CD4-positive, alpha-beta T cell treated with Interferon alpha-2 for 1 hour (primary cell): ENCODE measurements at places on chromosomes 6 and 20.

DNA sequence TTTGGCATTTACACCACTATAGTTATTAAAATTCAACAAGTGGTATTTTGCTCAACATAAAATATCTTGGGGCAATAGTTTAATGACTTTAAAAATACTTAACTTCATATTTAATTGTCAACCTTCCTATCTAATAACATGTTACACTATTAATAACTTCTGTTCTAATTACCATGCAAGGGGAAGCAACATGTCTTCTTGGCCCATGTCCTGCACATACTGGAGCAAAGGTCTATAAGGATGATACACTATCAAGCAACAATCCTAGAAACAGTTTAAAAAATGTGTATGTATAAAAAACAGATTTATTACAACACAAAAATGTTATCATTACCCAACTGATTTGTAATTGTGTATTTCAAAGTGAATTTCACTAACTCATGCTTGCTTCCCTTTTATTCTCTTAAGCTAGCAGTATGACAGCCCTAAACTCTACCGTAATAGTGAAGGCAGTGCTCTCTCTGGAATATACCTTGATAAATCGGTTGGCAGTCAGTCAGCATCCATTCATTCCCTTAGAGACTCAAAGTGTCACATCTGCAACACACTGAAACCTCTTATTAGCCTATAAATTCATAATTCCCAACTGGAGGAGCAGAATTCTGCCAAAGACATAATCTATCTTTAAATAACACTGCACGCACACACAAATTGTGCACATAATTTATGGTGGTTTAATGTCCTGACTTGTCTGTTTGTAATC, 18.3 kb downstream of the CCNC start:
- DNase-seq = no peak

DNA sequence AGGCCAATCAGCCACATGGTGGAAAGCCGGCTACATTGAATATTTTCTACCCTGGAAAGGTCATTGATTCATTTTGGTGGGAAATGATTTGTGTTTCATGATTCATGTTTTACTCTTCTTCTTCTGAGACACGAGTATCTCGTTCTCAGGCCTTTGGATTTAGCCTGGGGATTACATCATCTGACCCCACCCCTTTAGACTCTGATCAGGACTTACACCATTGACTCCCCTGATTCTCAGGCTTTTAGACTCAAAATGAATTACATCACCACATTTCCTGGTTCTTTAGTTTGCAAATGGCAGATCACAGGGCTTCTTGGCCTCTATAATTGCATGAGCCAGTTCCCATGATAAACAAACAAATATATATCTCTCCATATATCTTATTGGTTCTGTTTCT, 228.8 kb downstream of the ADGRG6 start:
- no peak for DNase-seq

GRCh38 chr6:35190306-35190705, 23.4 kb upstream of the SCUBE3 start:
- no peak for DNase-seq

DNA sequence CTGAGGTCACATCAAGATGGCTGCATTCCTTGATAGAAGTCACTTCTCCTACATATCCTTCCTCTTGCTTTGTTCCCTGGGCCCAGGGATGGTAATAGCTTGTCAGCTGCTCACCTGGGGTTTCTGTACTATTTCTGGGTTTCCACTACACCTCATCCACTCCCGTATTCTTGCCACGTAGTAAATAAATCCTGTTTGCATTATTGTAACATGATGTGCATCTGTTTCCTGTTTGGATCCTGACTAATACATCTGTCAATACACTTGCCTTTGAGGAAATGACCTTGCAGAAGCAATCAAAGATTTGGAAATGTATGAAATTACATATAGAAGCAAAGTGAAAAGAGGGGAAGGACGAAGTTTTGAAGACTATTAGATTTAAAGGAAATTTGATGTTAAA, 619.0 kb downstream of the PHF3 start:
- no peak for DNase-seq

GRCh38 chr20:33553516-33553915, 63.6 kb downstream of the CBFA2T2 start:
- no peak for DNase-seq

- DNase-seq = no peak
Observed at GRCh38 chr6:33813990-33814985, 10.5 kb upstream of the MLN start.

DNA sequence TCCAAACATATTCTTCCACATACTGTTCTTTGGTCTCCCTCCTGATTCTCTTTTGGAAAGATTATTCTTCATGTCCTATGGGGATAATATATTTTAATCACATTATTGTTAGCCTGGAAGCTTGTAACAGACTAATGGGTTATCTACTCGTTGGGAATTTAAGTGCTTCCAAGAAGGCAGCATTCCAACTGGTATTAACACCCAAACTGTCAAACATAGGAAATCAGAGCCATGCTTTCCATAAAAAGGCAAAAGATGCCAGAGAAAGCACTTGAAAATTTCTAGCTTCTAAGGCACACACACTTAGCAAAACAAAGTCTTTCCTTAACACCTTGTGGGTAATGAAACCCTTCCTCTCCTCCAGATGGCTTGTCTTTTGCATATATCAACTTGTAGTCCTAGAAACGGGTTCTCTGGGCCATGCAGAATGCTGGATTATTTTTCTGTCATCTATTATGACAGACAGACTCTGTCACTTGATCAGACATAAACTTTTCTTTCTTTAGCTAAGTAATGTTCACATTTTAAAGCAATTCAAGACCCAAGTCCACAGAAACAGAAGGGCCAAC, 41.5 kb downstream of the B4GALT5 start:
- no peak for DNase-seq

GRCh38 chr6:158072083-158072721, 90.5 kb downstream of the SYNJ2 start:
- DNase-seq = peak; percentile 57

- no peak for DNase-seq
Observed at GRCh38 chr6:118168421-118168820, 261.4 kb downstream of the SLC35F1 start.

- no peak for DNase-seq
Observed at GRCh38 chr6:22437665-22438064, 131.7 kb upstream of the HDGFL1 start.

- peak; percentile 85 for DNase-seq
Observed at GRCh38 chr6:25138233-25138933, 140.8 kb upstream of the CARMIL1 start.

DNA sequence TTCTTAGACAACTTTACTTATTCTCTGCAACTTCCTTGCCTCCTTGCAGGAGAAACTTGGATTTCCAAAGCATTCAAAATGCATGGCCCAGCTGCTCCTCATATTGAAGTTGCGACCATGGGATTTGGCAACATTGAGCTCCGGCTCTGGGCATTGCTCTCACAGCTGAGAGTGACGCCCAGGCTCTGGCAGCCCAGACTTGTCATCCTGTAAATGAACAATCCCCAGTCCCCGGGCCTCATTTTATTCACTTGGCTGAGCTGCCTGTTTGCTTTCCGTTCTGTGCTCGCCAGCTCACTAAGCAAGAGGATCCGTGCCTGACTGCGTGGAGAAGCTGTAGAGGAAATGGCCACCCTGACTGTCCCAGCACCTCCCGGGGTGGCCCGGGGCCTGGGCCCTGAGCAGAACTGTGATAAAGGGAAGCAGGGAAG, 119.5 kb upstream of the CD93 start:
- no peak for DNase-seq

DNA sequence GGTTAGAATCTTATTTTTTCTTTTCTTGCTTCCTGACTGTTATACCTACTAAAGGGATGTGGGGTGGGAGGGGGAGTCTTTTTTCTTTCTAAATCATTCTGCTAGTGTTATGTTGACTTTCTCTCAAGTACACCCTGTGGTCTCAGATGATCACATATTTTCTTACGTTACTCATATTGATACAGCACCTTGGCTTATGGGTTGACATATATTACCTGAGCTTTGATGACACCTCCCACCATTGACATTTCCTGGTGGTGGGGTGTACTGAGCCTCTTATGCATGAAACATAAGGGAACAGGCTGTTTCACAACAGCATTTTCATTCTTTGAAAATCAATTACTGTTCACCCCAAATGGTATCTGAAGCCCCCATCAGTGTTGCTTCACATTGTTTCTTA, 169.8 kb downstream of the MMS22L start:
- no peak for DNase-seq

DNA sequence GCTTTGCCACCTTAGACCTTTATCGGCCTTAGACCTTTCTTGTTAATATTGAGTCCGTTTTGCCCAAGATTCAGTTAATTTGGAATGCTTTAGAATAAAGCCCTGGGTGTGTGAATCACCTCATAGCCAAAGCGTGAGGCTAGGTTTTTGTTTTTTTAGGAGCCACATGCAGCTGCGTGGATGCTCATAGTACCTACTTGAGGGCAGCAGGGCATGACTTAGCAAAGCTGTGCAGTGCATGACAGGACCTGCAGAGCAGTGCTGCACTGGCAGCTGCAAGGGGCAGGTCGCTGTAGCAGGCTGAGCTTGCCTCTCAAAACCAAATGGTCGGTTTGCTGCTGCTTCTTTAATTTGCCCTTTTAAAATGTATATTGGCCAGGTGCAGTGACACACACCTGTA, 116.1 kb downstream of the JAG1 start:
- no peak for DNase-seq

DNA sequence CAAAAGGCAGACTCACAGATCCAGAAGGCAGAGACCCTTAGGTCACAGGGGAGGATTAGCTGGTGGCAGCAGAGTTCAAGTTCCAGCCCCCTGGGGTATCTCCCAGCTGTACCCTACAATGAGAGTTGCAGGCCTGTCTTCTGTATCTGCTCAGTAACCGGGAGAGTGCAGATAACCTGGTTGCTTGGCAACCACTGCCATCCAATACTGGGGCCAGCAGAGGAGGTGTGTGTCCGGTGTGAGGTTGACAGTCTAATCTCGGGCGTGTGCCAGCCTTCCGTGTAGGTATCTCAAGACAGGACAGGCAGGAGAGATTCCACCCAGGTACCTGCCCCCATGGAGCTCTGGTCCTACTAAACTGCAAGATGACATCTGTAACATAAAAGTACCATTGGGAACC, 56.6 kb upstream of the TBC1D7 start:
- no peak for DNase-seq

DNA sequence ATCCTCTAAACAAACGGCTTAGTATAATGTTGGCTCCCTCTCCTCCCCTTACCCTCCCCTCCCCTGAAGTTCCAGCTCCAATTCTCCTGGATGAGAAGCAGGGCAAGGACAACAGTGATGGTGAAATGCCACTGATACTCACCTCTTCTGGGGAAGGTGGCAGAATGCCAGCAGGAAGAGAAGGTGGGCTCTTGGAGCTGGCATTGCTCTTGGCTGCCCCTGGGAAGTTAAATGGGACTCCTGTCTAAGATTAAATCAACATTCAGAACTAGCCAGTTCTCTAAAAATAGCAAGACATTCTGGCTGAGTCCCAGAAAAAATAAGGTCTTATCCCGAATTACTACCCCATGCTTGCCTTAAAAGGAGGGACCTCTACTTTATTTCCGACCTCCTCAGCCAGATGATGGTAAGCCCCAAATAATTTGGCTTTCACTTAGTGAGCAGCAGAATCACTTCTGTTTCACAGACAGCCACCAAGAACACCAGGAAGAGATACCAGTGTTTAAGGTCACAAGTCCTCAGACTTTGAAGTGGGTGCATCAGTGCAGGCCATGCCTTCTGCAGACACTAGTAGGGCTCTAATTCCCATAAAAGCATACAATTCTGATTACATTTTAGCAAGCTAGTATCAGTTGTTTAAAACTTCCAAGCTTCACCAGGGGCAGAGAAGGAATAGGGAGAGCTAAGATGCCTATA, 46.0 kb upstream of the IL17A start:
- no peak for DNase-seq

- no peak for DNase-seq
Observed at GRCh38 chr6:83436674-83437073, 5.8 kb upstream of the ME1 start.

DNA sequence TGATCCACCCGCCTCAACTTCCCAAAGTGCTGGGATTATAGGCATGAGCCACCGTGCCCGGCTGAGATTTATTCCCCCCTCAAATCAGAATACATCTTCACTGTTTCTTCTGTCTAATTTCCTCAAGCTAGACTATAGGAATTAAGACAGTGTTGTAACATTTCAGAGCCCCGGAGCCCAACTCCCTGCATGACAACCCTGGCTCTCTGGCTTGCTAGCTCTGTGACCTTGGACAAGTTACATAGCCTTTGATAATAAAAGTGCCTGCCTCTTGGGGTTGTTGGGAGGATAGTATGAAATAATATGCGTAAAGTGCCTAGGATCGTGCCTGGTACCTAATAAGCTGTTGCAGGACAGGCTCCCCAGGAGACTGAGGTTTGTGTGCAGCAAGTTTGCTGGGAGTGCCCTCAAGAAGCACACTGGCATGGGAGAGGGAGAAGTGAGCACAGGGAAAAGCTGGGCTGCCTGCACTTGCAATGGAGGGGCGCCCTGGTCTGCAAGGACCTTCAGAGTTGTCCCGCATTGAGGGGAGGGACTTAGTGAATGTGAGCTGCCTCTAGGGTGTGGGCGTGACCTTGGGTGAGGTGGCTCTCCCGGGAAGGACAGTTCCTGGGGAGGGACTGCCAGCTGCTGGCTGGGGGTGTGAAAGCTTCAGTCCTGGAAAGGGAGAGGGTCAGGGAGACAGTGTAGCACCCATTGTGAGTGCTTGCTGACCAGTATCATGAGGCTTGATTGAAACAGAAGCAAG, 43.4 kb downstream of the TAF8 start:
- DNase-seq = no peak

DNA sequence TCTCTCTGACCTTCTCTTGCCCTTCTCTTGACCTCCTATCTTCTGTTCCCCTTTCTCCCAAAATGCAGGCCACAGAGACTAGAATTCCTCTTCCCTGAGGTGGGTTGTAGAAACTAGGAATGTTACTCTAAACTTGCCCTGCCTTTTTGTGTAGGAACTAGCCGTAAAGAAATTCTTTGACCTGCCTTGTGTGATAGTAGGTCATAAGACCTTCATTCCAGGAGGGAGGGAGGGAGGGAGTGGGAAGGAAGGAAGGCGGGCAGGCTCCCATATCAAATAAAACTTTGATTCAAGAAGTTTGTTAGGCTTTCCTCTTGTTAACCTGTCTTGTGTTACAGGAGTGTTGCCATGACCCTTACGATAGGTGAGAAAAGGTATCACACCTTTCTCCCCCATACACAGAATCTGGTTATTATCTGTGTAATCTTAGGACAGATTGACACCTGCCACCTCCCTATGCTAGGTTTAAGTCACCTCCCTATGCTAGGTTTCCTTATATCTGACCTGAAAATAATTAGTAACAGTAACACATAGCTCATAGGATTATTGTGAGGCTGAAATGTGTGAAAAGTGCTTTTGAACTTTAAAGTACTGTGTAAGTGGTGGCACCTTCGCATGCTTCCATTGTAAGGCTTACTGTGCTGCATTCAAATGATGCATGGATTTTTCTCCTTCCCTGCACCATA, 32.6 kb upstream of the FUCA2 start:
- no peak for DNase-seq

DNA sequence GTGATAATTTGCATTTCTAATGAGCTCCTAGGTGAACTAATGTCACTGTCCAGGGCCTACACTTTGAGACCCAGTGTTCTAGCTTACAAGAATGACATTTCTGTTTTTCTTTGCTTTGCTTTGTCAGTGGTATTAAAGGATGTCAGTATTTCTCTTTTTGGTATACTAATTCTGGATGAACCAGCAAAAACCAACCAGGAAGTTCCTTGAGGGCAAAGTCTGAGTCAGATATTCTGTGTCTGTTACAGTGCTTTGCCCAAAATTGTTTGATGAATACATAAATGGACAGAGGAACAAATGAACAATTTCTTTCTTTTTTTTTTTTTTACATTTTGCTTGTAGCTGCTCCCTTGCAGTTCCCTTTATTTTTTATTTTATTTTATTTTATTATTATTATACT, 15.4 kb downstream of the COQ3 start:
- DNase-seq = no peak
